SJSA1 (cell line): ENCODE measurements at places on chromosomes 3 and 15. TPM values are rescaled to one million over a fixed set of nuclear protein-coding genes. Genes with fewer than 3 reads are reported as not detected.

LINGO1 gene
- total RNA-seq, result not detected in 2 replicates

RTP3 gene
- not detected in 2 replicates for total RNA-seq

GOLGA8K gene
- total RNA-seq, result not detected in 2 replicates

SCN11A gene
- total RNA-seq, result not detected in 2 replicates

STRA6 gene
- total RNA-seq, result 0.18 TPM in 1 of 2 replicates, not detected in the other

CLDN16 gene
- 0.08 TPM in 1 of 2 replicates, not detected in the other for total RNA-seq

MUC20 gene
- not detected in 2 replicates for total RNA-seq

GRCh38 chr3:109803274-109803673 is 465.9 kb upstream of the DPPA4 start:
- DNase-seq, result no peak

GRCh38 chr3:5188419-5189221 is 1.1 kb downstream of the EDEM1 start:
- DNase-seq, result no peak

- no peak for DNase-seq
These were observed 79.9 kb downstream of the ZBBX start for GRCh38 chr3:167300207-167300606.

GRCh38 chr15:81914734-81915256 is 131.0 kb downstream of the MEX3B start:
- no peak for DNase-seq

DNA sequence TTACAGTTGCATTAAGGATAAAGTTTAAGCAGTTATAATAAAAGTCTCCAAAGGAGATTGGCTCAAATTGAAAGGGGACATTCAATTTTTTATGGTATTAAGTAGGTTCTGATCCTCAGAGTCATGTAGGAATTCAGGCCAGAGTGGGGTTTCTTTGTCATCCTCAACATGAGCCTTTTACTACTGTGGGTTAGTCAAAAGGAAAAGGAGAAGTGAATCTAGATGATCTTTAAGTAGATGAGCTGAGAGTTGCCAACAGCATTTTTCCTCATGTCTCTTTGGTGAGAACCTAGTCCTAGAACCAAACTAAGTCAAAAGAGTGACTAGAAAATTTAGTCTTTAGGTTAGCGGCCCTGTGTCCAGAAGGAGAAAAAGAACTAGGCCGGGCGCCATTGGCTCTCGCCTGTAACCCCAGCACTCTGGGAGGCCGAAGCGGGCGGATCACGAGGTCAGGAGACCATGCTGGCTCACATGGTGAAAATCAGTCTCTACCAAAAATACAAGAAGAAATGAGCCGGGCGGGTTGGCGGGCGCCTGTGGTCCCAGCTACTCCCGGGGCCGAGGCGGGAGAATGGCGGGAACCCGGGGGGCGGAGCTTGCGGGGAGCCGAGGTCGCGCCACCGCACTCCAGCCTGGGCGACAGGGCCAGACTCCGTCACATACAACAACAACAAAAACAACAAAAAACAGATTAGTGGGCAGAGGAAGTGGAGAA is 4.2 kb upstream of the CHL1 start:
- no peak for DNase-seq

DNA sequence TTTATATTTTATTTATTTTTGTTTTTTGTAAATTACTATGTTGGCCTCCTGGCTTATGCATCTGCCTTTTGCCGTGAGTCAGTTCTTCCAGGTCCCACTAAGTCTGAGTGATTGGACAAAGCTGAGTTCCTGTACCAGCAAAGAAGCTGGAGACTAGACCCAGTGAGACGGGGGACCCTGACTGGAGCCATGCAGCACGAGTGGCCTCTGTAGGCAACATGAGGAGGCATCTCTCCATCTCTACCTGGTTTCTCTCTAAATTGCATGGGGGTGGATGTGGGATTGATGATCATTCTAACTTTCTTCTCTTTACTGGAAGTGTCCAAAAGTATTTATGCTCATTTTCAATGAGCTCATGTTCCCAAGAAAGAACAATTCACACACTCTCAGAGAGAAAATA is 155.3 kb upstream of the MRPL3 start:
- no peak for DNase-seq

GRCh38 chr15:40072216-40072990 is 33.4 kb upstream of the SRP14 start:
- no peak for DNase-seq

- no peak for DNase-seq
These were observed 15.8 kb downstream of the PODXL2 start for GRCh38 chr3:127644641-127645370.

- no peak for DNase-seq
These were observed 7.3 kb upstream of the ISG20 start for GRCh38 chr15:88631464-88632028.

DNA sequence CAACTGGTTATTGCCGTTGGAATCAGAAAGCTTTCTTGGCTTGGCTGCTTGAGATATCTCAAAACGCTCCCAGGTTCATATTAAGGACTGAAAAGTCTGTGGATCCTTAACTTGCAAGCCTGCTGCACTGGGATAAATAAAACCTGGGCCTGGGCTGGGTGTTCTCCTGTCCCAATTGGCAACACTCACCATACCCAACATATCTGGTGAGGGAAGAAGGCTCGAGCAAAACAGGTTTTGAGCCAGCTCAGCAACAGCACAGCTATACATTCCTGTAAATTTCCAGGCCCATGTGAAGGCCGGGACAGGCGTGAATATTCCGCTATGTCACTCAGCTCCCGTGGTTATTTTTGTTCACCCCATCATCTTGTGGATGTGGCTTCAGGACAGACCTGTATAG is 169.0 kb upstream of the BCL6 start:
- no peak for DNase-seq

GRCh38 chr3:32136703-32137102 is 30.3 kb downstream of the GPD1L start:
- no peak for DNase-seq

GRCh38 chr3:142993958-142994442 is 7.4 kb upstream of the U2SURP start:
- DNase-seq, result no peak

GRCh38 chr15:74788683-74789151 is 6.8 kb downstream of the CSK start:
- DNase-seq, result no peak

DNA sequence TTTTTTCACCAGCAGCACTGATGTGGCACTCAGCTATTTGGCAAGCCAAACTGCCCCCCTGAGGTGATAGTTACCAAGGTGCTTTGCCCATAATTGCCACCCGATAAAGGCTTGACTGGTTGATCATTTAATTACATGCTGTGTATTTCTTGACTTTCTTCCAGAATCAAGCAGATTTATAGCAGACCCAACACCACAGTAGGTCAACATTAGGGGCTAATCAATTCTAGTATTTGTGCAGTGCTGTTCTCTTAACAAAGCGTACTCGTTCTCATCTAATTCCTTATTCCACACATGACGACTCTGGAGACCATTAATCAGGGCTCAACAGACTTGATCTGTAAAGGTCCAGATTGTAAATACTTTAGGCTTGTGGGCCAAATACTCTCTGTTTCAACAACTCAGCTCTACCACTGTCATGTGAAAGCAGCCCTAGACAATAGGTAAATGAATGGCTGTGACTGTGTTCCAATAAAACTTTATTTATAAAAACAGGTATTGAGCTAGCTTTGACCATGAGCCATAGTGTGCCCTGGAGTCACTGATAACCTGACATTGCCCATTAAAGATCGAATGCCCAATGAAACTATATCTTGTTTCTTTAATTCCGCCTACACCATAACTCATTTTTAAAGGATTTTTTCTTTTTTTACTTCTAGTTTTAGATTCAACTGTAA is 119.1 kb upstream of the TMC3 start:
- DNase-seq, result no peak
